ENCODE measurements at places on chromosomes 13 and 19.

GRCh38 chr13:60410299-60410698, 13.3 kb downstream of the TDRD3 start:
- DNase-seq = peak; percentile 39

GRCh38 chr19:29480507-29480906, 45.3 kb upstream of the VSTM2B start:
- DNase-seq = no peak

- DNase-seq = peak; percentile 74
These were observed 79.1 kb downstream of the ATP11A start for GRCh38 chr13:112768795-112769481.

- DNase-seq = no peak
These were observed 370.2 kb downstream of the KCTD12 start for GRCh38 chr13:76516013-76516412.

DNA sequence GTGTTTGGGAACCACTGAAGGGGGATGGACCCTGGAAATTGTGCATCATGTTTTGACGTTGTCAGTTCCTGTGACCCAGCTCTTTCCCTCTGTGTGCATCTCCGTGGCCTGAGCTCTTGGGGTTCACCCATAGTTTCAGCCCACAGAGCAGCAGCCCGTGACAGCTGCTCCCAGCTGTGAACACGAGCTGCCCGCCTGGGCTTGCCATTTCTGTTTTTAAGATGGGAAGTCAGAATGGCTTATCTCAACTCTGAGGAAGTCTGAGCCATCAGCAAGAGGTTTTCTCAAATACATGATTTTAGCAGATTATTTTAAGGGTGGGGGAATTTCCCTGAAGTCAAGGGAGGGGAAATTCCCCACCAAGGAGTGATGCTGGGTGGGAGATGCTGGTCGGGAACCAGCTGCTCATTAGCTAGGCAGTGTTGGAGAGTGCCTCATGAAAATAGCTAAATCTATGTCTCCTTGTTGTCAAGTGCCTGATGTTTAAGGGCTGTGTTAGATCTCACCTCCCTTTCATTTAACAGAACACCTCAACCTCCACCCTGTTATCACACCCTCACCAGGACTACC, 34.8 kb upstream of the C1QTNF9 start:
- no peak for DNase-seq

DNA sequence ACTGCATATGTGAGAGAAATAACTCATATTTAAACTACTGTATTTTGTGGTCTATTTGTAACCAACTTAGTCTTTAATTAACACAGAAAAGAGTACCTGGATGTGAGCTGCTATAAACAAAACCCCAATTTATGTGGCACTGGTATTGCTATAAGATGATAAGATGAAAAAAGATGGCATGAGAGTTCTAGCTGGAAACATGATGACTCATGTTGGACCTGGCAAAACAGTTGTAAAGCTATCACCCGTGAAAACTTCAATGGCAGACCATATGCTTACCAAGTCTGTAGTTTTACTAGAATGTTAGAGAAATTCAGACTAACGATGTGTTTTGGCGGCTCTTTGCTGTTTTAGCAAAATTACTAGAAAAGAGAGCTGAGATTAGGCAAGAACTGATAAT, 69.6 kb upstream of the PCDH9 start:
- DNase-seq = no peak

DNA sequence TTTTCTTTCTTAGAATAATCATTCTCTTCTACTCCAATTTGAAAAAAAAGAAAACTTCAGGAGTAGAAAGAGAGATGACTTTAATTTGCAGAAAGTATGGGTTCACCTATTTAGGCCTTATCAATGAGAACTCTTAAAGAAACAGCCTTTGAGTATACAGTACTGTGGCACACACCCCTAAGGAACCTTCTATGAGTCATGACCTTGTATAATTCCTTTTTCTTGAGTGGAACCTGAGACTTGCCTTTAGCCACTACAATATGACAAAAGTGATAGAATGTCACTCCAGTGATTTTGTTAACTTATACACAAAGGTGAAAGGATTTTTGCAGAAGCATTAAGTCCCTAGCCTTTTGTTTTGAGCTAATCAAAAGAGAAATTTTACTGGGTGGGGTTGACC, 58.7 kb downstream of the ITGBL1 start:
- no peak for DNase-seq

- no peak for DNase-seq
These were observed 390.8 kb downstream of the SLITRK6 start for GRCh38 chr13:85408415-85408814.

DNA sequence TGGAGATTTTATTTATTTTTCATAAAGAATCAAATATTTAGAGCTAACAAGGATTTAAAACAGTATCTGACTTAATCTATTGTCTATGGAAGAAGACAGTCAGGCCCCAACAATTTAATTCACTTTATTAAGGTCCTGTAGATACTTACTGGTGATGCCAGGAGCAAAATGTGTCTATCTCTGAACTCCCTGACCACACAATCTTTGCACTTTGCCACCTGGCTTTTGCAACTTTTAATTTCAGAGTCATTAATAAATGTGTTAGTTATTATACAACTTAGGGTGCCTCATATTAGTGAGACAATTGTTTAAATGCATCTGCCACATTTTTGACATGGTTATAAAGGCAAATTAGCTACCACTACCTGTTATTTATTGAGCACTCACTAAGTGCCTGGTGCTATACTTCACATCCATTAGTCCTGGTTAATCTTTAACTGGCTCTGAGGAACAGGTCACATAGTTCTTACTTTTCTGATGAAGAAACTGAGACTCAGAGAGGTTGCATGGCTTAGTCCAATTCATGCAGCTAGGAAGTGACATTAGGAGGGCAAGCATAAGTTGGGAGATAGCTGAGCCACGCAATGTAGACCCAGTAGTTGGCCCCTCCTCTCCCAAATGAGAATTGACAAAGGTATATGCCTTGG, 297.9 kb downstream of the DCT start:
- no peak for DNase-seq

GRCh38 chr13:98041081-98041820, 87.8 kb downstream of the IPO5 start:
- no peak for DNase-seq

DNA sequence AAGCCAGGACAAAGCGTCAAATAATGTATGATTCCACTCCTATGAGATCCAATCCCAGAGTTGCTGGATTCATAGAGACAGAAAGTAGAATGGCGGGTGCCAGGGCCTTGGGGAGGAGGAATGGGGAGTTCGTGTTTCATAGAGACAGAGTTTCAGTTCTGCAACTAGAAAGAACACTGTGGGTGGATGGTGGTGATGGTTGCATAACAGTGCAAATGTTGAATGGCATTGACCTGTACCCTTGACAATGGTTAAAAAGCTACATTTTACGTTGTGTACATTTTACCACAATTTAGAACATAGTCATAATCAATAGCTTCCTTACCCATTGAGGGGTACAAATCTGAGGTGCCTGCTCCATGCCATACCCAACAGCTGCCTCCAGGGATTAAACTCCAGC, 33.4 kb downstream of the MBD3L2B start:
- no peak for DNase-seq

DNA sequence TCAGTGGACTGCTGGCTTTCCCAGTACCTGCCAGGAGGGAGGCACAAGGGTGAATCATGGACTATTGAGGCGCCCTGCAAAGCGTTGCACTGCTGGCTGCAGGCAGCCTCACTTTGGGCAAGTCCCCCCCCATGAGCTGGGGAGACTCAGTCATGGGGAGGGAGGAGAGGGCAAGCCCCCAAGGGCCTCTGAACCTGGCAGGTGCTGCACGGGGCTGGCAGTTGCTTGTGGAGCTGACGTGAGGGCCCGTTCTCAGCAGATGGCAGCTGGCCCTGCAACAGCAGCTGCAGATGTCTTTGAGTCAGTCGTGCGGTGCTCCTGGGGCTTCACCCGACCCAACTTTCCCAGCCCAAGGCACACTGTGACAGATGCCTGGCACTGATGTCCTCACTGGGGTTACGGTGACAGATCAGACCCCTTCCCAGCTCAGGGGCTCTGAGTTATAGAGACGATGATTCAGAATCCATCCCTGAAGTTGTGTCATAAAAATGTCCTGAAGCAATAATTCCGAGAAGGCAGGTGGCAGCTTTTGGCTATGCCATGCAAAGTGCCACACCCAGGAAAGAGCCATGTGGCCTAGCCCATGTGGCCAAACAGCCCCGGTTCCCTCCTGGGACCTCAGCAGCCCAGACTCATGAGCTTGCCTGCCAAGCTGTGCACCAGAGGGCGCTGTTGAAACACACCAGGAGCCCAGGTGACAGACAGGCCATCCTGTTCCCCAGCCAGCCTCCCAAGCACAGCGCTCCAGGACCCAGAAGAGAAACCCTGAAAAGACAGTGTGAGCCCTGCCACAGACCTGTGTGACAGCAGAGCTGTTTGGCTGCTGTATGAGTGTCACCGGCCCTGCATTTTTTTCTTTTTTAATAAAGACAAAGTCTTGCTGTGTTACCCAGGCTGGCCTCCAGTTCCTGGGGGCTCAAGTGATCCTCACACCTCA, 53.6 kb upstream of the LDLR start:
- DNase-seq = peak; percentile 96

GRCh38 chr19:31594701-31595100, 245.5 kb upstream of the TSHZ3 start:
- no peak for DNase-seq

DNA sequence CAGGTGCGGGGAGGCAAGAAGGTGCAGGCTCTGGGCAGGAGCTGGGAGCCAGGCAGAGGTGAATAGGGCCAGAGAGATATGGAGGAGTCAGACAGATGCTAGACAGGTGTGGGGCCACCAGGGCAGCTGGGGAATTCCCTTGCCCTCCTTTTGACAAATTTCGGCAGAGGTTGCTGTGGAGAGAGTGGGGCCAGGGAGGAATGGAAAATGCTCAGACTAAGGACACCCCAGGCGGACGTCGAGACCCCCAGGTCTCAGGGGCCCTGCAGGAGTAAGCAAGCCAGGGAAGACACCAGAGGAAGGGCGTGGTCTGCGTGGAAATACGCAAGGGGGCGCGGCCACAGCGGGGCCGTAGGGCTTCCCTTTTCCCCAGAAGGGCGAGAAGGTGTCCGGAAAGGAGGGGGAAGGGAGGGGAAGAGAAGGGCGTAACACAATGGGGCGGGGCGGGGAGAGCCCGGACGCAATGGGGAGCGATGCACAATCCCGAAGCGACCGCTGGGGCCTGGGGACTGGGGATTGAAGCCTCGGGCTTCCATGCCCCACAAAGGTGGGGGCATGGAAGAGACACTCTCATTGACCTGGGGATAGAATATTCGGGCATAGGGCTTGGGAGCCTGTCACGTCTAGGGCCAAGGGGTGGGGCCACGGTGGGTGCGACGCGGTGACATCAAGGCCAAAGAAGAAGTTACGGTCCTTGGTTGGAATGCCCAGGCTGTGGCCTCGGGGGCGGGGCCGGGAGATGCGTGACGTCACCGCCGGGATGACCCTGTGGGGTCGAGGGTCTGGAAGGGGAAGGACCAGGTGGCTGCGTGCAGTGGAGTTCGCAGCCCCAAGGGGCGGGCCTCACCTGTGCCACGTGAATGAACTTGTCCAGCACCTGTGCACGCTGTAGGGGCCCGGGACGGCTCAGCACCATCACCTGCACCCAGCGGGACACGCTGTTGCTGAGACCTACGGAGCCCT, 8.2 kb downstream of the RASGRP4 start:
- DNase-seq = peak; percentile 96

- DNase-seq = no peak
These were observed 52.5 kb downstream of the FLT3 start for GRCh38 chr13:28047757-28048388.

DNA sequence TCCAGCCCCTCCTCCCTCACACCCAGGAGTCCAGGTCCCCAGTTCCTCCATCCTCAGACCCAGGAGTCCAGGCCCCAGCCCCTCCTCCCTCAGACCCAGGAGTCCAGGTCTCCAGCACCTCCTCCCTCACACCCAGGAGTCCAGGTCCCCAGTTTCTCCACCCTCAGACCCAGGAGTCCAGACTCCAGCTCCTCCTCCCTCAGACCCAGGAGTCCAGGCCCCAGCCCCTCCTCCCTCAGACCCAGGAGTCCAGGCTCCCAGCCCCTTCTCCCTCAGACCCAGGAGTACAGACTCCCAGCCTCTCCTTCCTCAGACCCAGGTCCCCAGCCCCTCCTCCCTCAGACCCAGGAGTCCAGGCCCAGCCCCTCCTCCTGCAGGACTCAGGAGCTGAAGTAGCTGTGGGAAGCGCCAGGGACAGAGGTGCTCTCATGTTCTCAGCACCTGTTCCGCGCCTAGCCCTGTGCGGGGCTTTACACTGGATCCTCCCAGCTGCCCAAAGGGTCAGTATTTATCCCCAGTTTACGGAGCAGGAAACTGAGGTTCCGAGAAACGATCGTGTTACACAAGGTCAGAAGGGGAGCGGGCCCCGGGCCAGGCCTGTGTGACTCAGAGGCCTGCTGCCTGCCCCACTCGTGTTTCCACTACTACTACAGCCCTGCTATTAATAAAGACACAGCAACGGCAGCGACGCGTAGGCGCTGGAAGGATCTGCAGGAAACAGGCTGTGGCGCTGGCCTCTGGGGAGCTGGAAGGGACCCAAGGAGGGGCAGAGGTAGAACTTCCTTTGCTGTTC, 1.7 kb upstream of the SBK3 start:
- peak; percentile 65 for DNase-seq

GRCh38 chr13:39448834-39449233, 154.2 kb downstream of the LHFPL6 start:
- DNase-seq = no peak

- peak; percentile 84 for DNase-seq
These were observed at the start of gene ZNF714 for GRCh38 chr19:21082011-21082975. ZNF714 (plus strand) TSS chr19:21082203; CDS start chr19:21098269, 16,066 bp downstream.

GRCh38 chr19:41096353-41096752, 8.1 kb downstream of the CYP2A13 start:
- DNase-seq = no peak

- peak; percentile 64 for DNase-seq
These were observed 4.8 kb downstream of the PPP6R1 start for GRCh38 chr19:55253842-55254624.

GRCh38 chr19:3693025-3693925, 7.0 kb downstream of the PIP5K1C start:
- peak; percentile 57 for DNase-seq

DNA sequence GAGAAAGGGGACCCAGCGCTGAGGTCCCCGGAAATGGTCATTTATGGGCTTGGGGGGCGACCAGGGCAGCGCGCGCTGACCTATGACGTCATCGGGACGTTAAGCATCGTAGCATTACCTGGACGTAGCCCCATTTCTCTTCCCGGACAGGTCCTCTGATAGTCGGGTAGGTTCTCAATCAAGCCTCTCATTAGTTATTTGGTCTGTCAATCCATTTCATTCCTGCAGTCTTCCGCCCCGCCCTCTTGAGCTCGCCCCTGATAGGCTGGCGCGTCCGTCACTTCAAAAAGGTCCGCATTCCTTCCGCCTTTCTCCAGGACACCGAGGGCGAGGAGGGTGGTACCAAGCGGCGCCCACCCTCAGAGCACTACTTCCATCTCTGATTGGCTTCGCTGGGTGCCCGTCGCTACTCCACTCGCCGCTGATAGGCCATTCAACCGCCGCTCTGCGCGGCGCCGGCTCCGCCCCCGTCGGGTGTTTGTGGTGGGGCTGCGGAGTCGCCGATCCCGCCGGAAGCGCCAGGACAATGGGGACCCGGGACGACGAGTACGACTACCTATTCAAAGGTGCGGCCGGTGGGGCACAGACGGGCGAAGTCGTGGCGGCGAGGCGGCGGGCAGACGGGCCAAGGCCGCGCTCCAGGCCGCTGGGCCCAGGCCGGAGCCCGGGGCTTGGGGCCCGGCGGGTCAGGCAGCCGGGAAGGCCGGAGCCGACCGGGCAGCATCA, at the start of gene RAB11B:
Gene RAB11B, plus strand, starts transcription at position 470 of the 726 bp plus-strand sequence. Its CDS starts 57 bp downstream, at position 527.
- DNase-seq = peak; percentile 98

- no peak for DNase-seq
These were observed 3.7 kb upstream of the RASL11A start for GRCh38 chr13:27266917-27267316.
